Hepatic stellate cell (primary cell): ENCODE measurements at places on chromosomes 16 and 17.

DNA sequence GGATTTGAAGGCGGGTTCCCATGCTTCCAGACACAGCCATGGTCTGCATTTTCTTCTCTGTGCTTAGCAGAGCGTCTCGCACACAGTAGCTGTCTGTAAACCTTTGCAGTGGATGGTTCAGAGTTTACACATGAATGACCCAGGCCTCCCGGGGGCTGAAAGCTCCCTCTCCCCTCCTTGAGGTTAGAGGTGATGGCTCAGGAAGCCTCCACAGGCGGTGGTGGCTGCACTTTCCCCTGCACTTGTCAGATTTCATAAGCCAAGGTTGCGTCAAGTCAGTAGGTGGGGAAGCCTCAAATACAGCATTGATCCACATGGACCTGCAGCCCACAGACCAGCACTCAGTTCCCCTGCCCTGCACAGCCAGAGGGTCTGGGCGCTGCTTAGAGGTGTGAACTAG is 211.9 kb downstream of the KATNIP start:
- no peak for DNase-seq

GRCh38 chr17:34620458-34620857 is 41.1 kb downstream of the TMEM132E start:
- DNase-seq = no peak

- DNase-seq = no peak
These were observed 15.5 kb downstream of the CES1 start for GRCh38 chr16:55817236-55817912.

DNA sequence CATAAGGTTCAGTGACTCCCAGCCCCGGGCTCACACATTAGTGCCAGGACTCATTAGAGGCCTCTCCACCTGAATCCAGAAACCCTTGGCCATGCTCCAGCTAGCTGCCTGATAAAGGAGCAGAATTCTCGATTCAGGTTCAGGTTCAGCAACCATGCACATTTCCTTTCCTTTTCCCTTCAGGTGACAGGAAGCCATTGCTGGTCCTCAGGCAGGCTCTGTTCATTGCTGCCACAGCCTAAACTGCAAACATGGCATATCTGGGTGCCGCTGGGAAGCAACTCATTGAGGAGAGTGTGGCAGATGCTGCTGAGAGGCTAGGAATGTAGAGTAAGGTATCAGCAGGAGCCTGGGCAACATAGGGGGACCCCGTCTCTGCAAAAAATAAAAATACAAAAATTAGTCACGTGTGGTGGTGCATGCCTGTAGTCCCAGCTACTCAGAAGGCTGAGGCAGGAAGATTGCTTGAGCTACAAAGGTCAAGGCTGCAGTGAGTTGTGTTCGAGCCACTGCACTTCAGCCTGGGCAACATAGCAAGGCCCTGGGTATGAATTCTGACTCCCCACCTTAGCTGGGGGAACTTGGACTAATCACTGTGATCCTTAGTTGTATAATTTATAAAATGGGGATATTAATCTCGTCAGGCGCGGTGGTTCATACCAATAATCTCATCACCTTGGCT is 28.7 kb downstream of the ARL4D start:
- no peak for DNase-seq

DNA sequence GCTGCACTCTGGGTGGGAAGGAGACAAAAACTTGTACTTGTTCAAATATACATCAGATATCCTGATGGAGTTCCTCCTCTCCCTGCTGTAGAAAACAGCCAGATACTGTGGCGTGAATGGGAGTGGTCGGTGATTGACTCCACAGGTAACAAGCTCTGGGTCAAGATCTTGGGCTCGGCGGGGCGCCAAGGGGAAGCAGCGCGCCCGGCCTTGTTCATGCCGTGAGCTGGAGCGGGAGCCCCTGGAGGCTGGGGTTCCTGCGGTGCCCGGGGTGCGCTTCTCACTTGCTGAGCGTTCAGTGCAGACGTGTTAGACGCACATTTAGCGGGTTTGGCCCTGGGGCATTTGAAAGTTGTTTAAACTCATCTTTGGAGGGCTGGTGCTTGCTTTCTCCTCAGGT is 44.4 kb downstream of the BANP start:
- no peak for DNase-seq

DNA sequence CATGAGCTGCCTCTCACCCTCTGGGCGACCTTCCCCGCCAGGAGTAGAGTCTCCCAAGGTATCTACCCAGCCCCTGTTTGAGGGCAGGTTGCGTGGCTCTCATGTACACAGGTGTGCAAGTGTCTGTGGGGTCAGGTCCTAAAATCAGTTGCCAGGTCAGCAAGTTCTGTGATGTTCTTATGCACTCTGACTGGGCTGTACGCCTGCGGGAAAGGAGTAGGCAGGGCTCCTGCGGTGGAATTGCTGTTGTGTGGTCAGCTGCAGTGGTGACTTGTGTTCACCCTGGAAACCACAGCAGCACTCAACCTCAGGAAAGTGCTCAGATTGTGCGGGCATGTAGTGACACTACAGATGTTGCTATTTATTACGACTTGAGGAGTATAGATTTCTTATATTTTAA is 19.4 kb downstream of the NARF start:
- no peak for DNase-seq

- DNase-seq = no peak
These were observed 160.7 kb downstream of the RGS9 start for GRCh38 chr17:65297916-65298315.

- DNase-seq = no peak
These were observed 2.7 kb upstream of the NFE2L1 start for GRCh38 chr17:48045316-48046001.

DNA sequence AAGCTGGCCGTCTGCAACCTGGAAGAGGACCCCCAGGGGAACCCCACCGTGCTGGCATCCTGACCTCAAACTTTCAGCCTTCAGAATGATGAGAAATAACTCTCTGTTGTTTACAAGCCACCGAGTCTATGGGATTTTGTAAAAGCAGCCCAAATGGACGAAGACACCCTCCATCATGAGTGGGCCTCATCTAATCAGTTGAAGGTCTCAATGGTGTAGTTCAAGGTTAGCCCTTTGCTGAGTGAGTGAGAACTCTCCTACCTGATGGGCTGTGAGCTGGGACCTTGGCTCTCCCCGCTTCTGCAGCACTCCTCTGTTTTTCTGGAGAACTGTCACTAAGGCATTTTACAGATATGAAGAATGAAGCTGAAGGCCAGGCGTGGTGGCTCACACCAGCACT is 325.9 kb upstream of the TNRC6C start:
- no peak for DNase-seq

- no peak for DNase-seq
These were observed 1.6 kb upstream of the FMNL1 start for GRCh38 chr17:45220079-45220478.

GRCh38 chr16:87842209-87842869 is 27.0 kb downstream of the SLC7A5 start:
- DNase-seq = no peak
